ENCODE measurements at places on chromosomes 2 and 18.
A peak's percentile ranks its signal among the peaks of the same experiment; 100 is the strongest.

DNA sequence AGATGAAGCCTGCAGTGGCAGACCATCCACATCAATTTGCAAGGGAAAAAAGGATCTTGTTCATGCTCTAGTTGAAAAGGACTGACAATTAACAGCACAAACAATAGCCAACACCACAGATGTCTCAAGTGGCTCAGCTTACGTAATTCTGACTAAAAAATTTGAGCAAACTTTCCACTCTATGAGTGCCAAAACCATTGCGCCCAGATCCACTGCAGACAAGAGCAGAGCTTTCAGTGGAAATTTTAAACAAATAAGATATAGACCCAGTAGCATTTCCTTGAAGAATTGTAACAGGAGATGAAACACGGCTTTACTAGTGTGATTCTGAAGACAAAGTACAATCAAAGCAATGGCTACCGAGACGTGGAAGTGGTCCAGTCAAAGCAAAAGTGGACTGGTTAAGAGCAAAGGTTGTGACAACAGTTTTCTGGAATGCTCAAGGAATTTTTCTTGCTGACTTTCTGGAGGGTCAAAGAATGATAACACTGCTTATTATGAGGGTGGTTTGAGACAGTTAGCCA, 12.0 kb upstream of the ZNF396 start:
- DNase-seq, result peak; percentile 35

DNA sequence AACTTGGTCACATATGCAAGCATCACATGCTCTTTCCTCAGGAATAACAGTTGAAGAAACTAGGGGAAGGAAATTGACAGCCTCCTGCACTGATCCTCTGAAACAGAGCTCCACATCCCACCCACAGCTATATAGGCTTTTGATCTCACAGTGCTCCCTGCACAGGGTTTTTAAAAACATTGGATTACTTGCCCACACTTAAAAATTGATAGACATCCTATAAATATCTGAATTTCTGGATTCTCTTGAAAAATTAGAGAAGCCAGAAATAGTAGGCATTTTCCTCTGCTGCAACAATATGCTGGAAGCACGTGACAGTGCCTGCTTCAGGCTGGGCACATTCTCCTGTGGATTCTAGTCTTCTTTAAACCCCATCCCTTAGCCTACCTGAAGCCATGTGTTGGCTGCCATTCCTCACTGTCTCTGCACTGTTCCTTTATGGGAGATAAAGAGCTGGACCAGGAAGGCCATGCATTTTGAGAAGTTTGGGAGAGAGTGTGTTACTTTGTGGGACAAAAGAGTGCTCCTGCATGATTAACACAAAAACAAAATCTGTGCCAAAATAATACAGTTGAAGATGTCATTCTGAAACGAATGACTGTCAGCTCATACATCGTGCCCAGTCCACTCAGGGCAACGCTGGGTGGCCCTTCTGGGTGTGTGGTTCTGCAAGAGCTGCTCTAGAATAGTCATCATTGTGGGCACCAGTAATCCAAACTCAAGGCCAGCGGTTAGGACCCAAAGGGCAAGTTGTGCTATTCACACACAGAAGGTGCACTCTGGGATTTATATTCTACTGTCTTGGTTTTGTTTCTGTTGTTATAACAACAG, 59.8 kb downstream of the GYPC start:
- DNase-seq, result no peak

GRCh38 chr18:36303211-36303844, 5.8 kb downstream of the FHOD3 start:
- no peak for DNase-seq

DNA sequence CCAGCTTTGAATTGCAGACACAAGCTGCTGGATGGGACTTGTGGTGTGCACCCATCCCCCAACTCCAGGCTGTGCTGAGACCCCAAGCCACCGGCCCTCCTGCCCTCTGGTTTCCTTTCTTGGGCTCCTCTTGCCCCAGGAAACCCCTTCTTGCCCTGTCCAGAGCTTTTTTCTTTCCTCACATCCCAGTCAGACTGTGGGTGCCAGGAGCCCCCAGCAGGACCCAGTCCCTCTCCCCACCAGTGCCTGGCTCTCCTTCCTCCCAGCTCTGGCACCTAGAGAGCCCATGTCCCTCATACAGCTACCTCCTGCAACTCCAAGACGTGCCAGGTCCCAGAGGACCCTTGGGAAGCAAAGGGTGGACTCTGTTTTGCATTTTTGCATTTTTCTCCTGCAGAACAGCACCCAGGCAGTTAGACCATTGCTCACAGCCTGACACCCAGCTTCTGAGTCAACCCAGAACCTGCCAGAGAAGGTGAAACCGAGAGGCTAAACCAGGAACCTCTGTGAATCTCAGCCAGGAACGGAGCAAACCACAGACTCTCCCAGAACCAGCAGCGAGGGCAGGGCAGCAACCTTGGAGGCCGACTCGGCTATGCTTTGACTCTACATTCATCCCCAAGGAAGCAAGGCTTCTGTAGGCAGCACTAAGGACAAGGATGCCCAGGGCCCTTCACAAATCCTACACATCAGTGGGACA, 221.1 kb downstream of the ANAPC1 start:
- peak; percentile 20 for DNase-seq

GRCh38 chr2:217466805-217467204, 536.0 kb downstream of the TNS1 start:
- no peak for DNase-seq

- no peak for DNase-seq
Observed at GRCh38 chr2:42860319-42861094, 68.1 kb upstream of the HAAO start.

GRCh38 chr2:15006667-15007066, 374.1 kb downstream of the LRATD1 start:
- DNase-seq, result no peak

DNA sequence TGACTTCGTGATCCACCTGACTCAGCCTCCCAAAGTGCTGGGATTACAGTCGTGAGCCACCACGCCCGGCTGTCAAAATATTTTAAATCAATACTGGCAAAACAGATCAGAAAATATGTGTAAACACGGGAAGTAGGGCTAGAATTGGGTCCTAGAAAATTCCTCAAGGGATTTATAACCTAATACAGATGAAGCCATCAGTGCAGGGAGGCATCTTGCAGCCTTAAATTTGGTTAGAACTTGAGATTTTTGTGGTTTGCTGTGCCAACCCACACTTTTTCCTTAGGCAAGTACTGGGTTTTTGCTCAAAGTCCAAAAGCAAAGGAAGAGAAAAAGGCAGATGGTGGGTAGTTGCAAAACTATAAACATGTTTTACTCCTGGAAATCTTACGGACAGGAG, 33.7 kb upstream of the NFE2L2 start:
- no peak for DNase-seq

- no peak for DNase-seq
Observed at GRCh38 chr2:44542520-44542919, 180.8 kb downstream of the CAMKMT start.
